ENCODE measurements at places on chromosomes 3 and 15.

DNA sequence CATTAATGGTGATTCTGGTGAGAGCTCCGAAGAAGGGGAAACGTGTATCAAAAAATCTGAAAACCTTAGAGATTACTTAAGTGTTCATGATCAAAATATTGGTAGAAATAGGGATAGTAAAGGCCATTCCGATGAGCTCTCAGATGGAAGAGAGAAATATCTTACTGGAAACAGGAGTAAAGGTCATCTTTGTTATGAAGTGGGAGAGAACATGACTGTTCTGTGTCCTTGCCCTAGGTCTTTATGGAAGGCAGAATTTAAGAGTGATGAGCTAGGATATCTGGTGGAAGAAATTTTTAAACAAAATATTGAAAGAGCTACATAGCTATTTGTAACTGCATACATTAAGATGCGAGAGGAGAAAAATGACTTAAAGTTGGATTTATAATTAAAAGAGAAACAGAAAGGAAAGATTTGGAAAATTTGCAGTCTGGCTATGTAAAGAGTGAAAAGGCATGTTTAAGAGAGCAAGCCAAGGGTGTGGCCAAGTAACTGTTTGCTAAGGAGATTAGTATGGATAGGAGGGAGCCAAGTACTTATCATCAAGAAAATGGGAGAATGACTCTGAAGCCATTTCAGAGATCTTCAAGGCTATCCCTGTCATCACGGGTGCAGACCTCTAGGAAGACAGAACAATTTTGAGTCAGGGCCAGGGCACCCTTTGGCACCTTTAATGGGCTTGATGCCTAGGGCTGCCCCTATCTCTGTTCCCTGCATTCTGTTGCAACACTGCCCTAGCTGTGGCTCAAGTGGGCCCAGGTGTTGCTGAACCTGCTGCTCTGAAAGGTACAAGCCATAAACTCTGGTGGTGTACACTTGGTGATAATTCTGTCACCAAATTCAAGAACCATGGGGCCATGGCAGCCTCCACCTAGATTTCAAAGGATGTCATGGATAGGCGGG, 27.3 kb downstream of the SLMAP start:
- DNase-seq: no peak

GRCh38 chr3:123984957-123985356, 7.0 kb downstream of the ROPN1 start:
- DNase-seq: no peak

- no peak for DNase-seq
These were observed 41.6 kb upstream of the ACKR4 start for GRCh38 chr3:132555306-132556035.

DNA sequence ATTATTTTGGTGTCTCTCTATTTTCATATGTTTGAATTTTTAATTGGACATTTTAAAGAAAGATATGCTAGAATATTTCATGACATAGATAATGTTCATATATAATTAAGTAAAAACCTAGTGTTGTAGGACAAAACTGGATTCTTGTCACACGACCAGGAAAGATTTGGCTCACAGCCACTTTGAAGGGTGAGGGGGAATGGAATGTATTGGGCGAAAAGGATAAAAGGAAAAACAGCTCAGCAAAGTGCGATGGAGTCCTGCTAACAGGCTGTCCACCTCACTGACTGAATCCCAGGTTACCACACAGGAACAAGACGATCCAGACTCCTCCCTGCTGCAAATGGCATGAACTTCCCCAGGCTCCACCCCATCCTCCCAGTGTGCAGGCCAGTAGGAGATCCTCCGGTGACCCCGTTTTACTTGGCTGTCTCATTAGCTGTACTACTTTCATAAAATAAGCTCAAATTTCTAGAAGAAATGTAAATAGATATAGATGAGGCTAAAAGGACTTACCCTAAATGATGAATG, 186.2 kb downstream of the CD47 start:
- DNase-seq: no peak

GRCh38 chr3:42900226-42901072, 5.5 kb upstream of the ZNF662 start:
- DNase-seq: no peak

GRCh38 chr3:60752809-60753208, 498.4 kb downstream of the FHIT start:
- no peak for DNase-seq

GRCh38 chr3:62161371-62161770, 212.0 kb downstream of the FEZF2 start:
- no peak for DNase-seq

DNA sequence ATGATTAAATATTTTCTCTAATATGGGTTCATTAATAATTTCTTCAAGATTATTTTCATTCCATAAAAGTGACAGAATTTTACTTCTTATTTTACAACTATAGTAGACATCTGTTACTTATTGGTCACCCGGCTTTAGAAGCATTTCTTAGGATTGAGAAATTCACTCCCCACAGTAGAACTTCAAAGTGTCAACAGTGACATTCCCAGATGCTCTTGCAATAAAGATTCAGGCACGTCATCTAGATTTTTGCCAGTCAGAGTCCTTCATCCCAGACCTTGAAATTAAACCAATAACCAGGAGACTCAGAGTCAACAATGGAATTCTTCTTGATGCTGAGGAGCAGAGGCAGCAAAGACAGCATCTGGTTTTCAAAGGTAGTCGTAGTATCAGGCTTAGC, 190.8 kb downstream of the VGLL3 start:
- no peak for DNase-seq

GRCh38 chr15:64525828-64526530, 65.6 kb downstream of the ZNF609 start:
- no peak for DNase-seq

DNA sequence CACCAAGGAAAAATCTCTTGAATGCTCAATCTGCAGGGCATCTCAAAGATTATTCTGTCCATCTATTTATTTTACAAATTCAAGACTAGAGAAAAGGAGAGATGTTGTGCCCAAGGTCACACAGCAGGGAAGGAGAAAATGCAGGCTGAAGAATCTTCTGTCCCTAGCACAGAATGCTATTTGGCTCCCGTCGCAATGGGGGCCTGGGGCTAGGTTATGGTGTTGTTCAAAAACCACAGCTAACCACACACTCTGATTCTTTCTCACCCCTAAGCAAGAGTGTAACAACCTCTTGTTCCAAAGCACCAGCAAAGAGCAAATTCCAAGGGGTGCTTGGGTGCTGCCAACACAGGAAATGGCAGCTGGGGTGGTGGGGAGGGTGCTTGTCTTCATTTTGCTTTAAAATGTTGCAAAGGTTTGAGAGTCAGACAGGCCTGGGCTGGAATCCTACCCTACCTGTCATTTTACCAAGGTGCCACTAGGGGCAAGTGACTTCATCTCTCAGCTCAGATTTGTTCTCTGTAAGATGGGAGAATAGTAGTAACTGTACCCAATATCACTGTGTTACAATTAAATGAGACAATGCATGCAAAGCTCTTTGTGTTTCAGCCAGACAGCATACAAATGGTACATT, 112.5 kb downstream of the ADAMTS9 start:
- DNase-seq: no peak

DNA sequence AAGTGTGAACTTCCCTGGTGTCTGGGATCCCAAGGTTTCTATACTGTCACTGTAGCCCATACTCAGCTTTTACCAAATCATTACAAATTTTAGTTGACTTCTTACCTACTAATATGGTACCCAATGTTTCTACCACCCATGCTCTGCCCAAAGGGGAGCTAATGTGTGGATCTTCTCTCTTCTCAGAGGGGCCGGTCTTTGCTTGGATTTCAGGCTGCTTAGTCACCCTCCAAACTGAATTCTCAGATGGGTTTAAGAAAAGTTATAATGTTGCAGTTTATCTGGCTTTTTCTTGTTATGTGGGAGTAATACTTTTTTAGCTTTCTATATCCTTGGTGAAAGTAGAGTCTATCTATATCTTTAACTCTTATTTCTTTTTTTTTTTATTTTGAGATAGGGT, 67.1 kb upstream of the AKAP13 start:
- DNase-seq: no peak

DNA sequence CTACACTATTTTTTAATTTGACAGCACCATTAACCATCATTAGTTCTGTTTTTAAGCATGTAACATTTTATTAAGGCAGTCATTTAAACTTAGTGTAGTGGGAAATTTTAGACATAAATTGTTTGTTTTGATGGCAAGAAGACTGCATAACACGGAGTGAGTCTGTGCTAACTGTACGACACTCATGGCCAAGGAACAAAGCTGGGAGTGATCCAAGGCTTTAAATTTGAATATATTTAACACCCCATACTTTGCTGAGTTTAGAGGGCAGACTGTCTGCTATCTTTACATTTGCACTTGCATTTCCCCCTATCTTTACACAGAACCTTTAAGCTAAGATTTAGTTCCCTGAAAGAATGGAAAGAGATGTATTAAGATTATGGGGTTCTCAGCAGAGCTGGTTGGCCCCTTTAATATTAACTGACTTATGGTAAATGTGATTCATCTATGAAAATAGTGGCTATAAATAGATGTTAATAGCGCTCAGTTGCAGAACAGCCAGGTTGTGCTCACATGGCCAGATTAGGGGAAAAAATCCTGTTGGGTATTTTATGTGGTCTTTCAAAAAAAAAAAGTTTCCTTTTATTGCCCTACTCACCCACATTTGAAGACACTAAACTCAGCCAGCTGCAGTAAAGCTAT, 120.7 kb downstream of the CMSS1 start:
- DNase-seq: no peak

Measured in naive thymus-derived CD8-positive, alpha-beta T cell (primary cell).